ENCODE measurements at places on chromosomes 3 and 15.

DNA sequence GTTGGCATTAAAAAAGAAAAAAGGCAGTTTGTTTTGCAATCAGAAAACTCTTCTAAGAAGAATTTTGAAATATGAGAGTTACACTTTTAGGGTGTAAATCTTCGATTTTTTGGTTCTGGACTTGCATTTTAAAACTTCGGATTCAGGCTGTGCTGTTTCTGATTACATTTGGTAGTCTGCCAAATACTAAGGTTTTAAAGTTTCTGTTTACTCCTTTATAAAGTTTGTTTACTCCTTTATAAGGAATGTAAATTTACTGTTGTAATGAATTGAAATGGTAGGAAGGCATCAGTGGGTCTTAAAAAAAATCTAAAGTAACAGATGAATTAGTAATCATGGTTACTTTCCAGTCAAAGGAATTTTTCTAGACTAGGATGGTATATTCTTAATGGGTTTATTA is 14.1 kb downstream of the FXR1 start:
- H3K36me3 ChIP-seq = peaks cover 30% of the 10 kb centered on the region
- H3K4me3 ChIP-seq = no peak overlapping the region
- peaks cover 68% of the 10 kb centered on the region for H3K4me1 ChIP-seq

- no peaks in the 10 kb centered on the region for H3K36me3 ChIP-seq
- DNase-seq = no peak
- H3K4me3 ChIP-seq = no peak overlapping the region
These were observed 27.1 kb downstream of the CLRN1 start for GRCh38 chr3:150945226-150946032.

DNA sequence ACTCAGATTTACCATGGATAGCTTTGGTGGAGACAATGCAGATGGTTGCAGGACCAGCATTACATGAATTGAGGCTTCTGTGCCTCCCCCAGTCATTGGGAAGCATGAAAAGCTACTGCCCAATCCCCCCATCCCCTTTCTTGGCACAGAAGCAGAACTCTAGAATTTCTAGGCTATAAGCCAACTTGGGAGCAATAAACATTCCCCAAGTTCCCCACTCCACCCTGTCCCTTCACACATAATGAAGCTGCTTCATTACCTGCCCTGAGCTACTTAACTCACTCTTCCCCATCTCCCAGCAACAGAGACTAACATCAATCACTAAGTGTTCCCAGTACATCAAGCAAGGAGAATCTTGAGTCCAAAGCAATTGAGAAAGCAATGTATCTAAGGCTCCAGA is 164.5 kb downstream of the RORA start:
- peaks cover 4% of the 10 kb centered on the region for H3K27me3 ChIP-seq
- no peaks in the 10 kb centered on the region for H3K4me1 ChIP-seq
- no peak overlapping the region for H3K4me3 ChIP-seq
- H3K36me3 ChIP-seq = no peaks in the 10 kb centered on the region
- H3K27ac ChIP-seq = no peak overlapping the region
- no peak for DNase-seq

- peaks cover 4% of the 10 kb centered on the region for H3K27me3 ChIP-seq
- no peak overlapping the region for H3K4me3 ChIP-seq
- H3K36me3 ChIP-seq = no peaks in the 10 kb centered on the region
- no peak overlapping the region for H3K27ac ChIP-seq
- no peaks in the 10 kb centered on the region for H3K4me1 ChIP-seq
These were observed 13.1 kb downstream of the CHST14 start for GRCh38 chr15:40483919-40484318.

GRCh38 chr3:64730681-64731080 is 42.9 kb upstream of the ADAMTS9 start:
- no peaks in the 10 kb centered on the region for H3K4me1 ChIP-seq
- H3K27ac ChIP-seq = no peak overlapping the region
- H3K4me3 ChIP-seq = no peak overlapping the region
- H3K36me3 ChIP-seq = no peaks in the 10 kb centered on the region
- H3K27me3 ChIP-seq = no peaks in the 10 kb centered on the region
- DNase-seq = no peak

GRCh38 chr15:67085818-67086636 is 20.6 kb downstream of the SMAD3 start:
- peaks cover 17% of the 10 kb centered on the region for H3K36me3 ChIP-seq
- peak overlapping the region; percentile 59 for H3K4me3 ChIP-seq
- H3K4me1 ChIP-seq = peaks cover 100% of the 10 kb centered on the region
- DNase-seq = no peak
- no peaks in the 10 kb centered on the region for H3K27me3 ChIP-seq

DNA sequence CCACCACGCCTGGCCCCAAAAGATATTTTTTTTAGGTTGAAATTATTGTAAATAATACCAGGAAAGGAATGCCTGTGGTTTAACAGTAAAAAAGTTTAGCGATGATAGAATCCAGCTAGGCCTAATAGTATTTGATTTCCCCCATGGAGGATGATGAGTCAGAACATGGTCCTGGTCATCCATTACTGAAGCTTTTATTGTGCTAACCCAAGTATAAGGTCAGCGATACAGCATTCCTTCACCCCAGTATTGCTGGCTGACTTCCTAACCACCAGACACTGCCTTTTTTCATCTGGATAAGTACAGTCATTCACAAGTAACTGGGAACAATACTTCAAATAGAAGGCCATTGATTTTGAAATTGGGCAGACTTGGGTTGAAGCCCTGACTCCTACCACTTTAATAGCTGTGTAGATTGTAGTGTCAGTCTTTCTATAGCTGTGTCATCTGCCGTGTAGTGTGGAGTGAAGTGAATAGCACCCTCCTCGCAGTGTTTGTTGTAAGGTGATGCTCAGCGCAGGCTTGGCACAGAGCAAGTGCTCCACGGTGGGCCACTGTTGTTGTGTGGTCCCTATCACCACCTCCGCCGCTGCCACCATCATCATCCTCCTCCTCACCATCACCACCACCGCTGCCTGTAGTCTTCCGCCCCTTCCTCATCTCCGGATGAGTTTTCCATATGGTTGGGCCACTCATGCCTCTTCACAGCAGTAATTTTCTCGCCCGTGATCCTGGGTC is 436.0 kb upstream of the TPM1 start:
- no peaks in the 10 kb centered on the region for H3K36me3 ChIP-seq
- H3K4me3 ChIP-seq = no peak overlapping the region
- no peaks in the 10 kb centered on the region for H3K4me1 ChIP-seq
- no peak for DNase-seq

GRCh38 chr3:48306860-48307530 is 26.5 kb downstream of the SPINK8 start:
- H3K27me3 ChIP-seq = no peaks in the 10 kb centered on the region
- peaks cover 26% of the 10 kb centered on the region for H3K4me1 ChIP-seq
- no peak overlapping the region for H3K4me3 ChIP-seq
- DNase-seq = no peak
- H3K36me3 ChIP-seq = peaks cover under 1% of the 10 kb centered on the region

- H3K4me1 ChIP-seq = peaks cover 6% of the 10 kb centered on the region
- no peaks in the 10 kb centered on the region for H3K36me3 ChIP-seq
- no peak for DNase-seq
- H3K27ac ChIP-seq = no peak overlapping the region
These were observed 122.1 kb upstream of the TPRG1 start for GRCh38 chr3:189049458-189050236.

GRCh38 chr15:75347222-75348033 is 589 bp downstream of the NEIL1 start:
- peaks cover 46% of the 10 kb centered on the region for H3K4me1 ChIP-seq
- H3K27ac ChIP-seq = peak overlapping the region; percentile 85
- peaks cover 1% of the 10 kb centered on the region for H3K27me3 ChIP-seq
- peaks cover 11% of the 10 kb centered on the region for H3K36me3 ChIP-seq

DNA sequence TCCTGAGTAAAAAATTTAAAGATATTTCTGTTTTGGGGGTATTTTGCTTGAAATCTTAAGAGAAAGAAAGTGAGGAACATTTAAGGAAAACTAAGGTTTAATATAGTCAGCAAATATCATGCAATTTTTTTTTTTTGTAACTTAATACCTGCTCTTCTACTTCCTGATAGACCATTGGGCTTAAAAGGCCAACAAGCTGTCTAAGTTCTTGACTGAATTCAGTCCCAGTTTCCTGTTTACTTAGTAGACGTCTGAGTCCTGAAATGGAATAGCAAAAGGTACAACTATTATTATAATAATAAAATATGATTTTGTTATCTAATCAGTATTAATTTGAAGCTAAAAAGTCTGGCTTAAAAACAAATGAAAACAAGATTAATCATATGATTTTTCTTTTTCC is 37.9 kb downstream of the IQCB1 start:
- H3K4me3 ChIP-seq = no peak overlapping the region
- no peaks in the 10 kb centered on the region for H3K27me3 ChIP-seq
- peaks cover 61% of the 10 kb centered on the region for H3K4me1 ChIP-seq
- peaks cover 42% of the 10 kb centered on the region for H3K36me3 ChIP-seq
- DNase-seq = no peak

Measured in activated B cell treated with CpG ODN at 0.5 μM for 24 hours (primary cell).